ENCODE measurements at places on chromosomes 11 and 22. TPM values are rescaled to one million over a fixed set of nuclear protein-coding genes. Genes with fewer than 3 reads are reported as not detected.
A peak's percentile ranks its signal among the peaks of the same experiment; 100 is the strongest.

Gene CCDC81
- total RNA-seq, result 0.43 TPM

- no peaks in the 10 kb centered on the region for H3K4me1 ChIP-seq
- DNase-seq, result no peak
- H3K4me3 ChIP-seq, result no peak overlapping the region
- H3K36me3 ChIP-seq, result no peaks in the 10 kb centered on the region
- H3K27me3 ChIP-seq, result no peaks in the 10 kb centered on the region
Measured at GRCh38 chr11:77559686-77560401, 29.9 kb upstream of the AQP11 start.

Gene ART5
- 0.28 TPM for total RNA-seq

Gene PRR5
- total RNA-seq, result 9.0 TPM

- no peak overlapping the region for H3K4me3 ChIP-seq
- DNase-seq, result no peak
- H3K27me3 ChIP-seq, result no peaks in the 10 kb centered on the region
- no peaks in the 10 kb centered on the region for H3K36me3 ChIP-seq
Measured at GRCh38 chr11:95082576-95083001, 7.1 kb upstream of the ENDOD1 start.

Gene CKAP5
- total RNA-seq, result 21.5 TPM

- DNase-seq, result peak; percentile 89
- H3K27ac ChIP-seq, result peak overlapping the region; percentile 90
- peaks cover 6% of the 10 kb centered on the region for H3K36me3 ChIP-seq
- no peaks in the 10 kb centered on the region for H3K27me3 ChIP-seq
- H3K4me1 ChIP-seq, result peaks cover 44% of the 10 kb centered on the region
- H3K4me3 ChIP-seq, result peak overlapping the region; percentile 69
Measured at GRCh38 chr11:824942-825341, 2.8 kb upstream of the CRACR2B start.

Gene MUC15
- total RNA-seq, result 4.0 TPM

Gene TMEM121B
- 0.89 TPM for total RNA-seq

Gene CASP1
- total RNA-seq, result 6.1 TPM

Gene FGF4
- not detected for total RNA-seq

DNA sequence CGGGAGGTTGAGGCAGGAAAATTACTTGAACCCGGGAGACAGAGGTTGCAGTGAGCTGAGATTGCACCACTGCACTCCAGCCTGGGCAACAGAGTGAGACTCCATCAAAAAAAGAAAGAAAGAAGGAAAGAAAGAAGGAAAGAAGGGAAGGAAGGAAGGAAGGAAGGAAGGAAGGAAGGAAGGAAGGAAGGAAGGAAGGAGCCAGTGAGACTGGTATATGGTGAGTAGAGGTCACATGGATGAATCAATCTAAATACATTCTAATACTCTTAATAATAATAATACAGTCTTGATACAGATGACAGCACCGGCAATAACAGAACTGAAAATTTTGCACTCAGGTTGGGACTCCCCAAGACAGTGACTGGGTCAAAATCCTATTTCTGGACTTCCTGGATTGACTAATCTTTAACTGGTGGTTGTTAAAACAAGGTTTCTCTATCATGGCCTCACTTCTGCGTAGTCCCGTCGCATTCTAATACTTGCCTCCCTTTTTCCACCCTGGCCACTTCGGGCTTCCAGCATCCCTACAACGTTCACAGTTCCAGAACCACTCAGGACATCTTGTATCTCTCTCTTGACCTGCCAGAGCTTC is 53.5 kb upstream of the EIF3M start:
- no peaks in the 10 kb centered on the region for H3K4me1 ChIP-seq
- no peak overlapping the region for H3K27ac ChIP-seq
- H3K27me3 ChIP-seq, result no peaks in the 10 kb centered on the region
- no peak overlapping the region for H3K4me3 ChIP-seq
- DNase-seq, result no peak

GRCh38 chr11:68049509-68050370 is 10.9 kb downstream of the TCIRG1 start:
- H3K4me3 ChIP-seq, result no peak overlapping the region
- H3K27me3 ChIP-seq, result no peaks in the 10 kb centered on the region
- no peaks in the 10 kb centered on the region for H3K4me1 ChIP-seq
- peaks cover 8% of the 10 kb centered on the region for H3K36me3 ChIP-seq
- peak; percentile 71 for DNase-seq

Gene WNT11
- total RNA-seq, result 5.6 TPM

DNA sequence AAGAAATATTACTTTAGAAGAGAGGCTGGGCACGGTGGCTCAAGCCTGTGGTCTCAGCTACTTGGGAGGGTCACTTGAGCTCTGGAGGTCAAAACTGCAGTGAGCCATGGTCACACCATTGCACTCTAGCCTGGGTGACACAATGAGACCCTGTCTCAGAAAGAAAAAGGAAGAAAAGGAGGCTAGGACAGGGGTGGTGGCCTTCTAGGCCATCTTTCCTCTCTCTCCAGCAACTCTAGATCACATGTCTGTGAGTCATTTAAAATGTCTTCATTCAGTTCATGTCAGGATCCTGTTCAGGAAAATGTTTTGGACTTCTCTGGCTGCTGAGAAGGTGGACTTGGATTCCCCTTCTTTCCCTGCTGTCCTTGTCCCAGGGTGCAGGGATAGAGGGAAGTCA is 53.3 kb downstream of the PPFIA1 start:
- no peak overlapping the region for H3K27ac ChIP-seq
- DNase-seq, result no peak
- H3K27me3 ChIP-seq, result no peaks in the 10 kb centered on the region
- no peaks in the 10 kb centered on the region for H3K36me3 ChIP-seq
- H3K4me1 ChIP-seq, result peaks cover 3% of the 10 kb centered on the region

Gene NXPE1
- not detected for total RNA-seq

- no peaks in the 10 kb centered on the region for H3K4me1 ChIP-seq
- H3K4me3 ChIP-seq, result no peak overlapping the region
- no peak overlapping the region for H3K27ac ChIP-seq
- H3K27me3 ChIP-seq, result no peaks in the 10 kb centered on the region
- H3K36me3 ChIP-seq, result no peaks in the 10 kb centered on the region
Measured at GRCh38 chr22:28229566-28230485, 310.8 kb upstream of the PITPNB start.

DNA sequence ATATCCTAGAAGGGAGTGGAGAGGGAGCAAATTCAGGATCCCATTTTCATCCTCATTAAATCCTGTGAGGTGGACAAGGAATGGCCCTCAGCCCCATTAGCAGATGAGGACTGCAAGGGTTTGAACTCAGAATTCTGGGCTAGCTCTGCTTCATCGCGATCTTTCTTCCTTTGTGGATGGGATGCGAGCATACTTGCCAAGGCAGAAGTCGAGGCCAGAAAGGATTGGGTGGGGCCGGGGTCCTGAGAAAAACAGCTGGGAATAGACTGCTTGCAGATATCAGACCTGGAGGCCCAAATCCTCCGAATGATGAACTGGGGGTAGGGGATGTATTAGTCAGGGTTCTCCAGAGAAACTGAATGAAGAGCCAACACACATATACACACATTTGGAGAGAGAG is 179.0 kb downstream of the CHST1 start:
- H3K27ac ChIP-seq, result no peak overlapping the region
- H3K36me3 ChIP-seq, result no peaks in the 10 kb centered on the region
- H3K4me1 ChIP-seq, result no peaks in the 10 kb centered on the region
- no peak overlapping the region for H3K4me3 ChIP-seq
- no peaks in the 10 kb centered on the region for H3K27me3 ChIP-seq
- no peak for DNase-seq

GRCh38 chr11:62144641-62145255 is 20.9 kb downstream of the INCENP start:
- no peak for DNase-seq
- H3K4me1 ChIP-seq, result no peaks in the 10 kb centered on the region
- H3K27ac ChIP-seq, result no peak overlapping the region
- H3K27me3 ChIP-seq, result no peaks in the 10 kb centered on the region

Gene EWSR1
- total RNA-seq, result 70.9 TPM
